ENCODE measurements at places on chromosomes 6 and 20.

- no peak for DNase-seq
These were observed 164.1 kb upstream of the SGK1 start for GRCh38 chr6:134481966-134482365.

DNA sequence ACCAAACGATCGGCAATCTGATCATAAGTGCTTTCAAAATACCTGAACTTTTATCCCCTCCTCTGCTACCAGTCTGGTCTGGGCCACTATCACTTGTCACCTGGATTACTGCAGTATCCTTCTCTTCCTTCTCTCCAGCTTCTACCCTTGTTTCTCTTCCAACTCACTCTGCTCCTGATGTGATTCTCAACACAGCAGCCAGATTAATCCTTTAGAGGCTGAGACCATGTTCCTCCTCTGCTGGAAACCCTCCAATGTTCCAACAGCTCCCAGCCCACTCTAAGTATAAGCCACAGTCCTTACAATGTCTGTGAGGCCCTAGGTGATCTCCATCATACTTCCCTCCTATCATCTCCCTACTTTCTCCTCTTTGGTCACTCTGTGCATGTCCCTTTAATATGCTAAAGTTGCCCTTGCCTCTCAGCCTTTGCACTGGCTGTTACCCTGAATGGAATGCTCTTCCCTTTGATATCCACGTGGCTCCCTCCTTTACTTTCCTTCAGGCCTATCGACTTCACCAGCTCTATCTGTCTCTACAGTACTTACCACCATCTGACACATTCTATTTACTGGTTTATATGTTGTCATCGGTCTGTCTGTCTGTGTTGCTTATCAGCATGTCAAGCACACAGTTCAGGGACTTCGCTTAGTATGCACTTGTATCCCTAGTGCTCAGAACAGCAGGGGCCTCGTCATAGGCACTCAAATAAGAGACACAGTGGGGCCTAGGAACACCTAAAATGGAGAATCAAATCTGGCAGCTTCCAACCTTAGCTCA lies 35.0 kb upstream of the RNF24 start:
- DNase-seq: no peak

GRCh38 chr6:155443168-155443567 lies 12.5 kb downstream of the NOX3 start:
- DNase-seq: no peak

GRCh38 chr6:168166627-168167026 lies 87.6 kb upstream of the FRMD1 start:
- DNase-seq: no peak

DNA sequence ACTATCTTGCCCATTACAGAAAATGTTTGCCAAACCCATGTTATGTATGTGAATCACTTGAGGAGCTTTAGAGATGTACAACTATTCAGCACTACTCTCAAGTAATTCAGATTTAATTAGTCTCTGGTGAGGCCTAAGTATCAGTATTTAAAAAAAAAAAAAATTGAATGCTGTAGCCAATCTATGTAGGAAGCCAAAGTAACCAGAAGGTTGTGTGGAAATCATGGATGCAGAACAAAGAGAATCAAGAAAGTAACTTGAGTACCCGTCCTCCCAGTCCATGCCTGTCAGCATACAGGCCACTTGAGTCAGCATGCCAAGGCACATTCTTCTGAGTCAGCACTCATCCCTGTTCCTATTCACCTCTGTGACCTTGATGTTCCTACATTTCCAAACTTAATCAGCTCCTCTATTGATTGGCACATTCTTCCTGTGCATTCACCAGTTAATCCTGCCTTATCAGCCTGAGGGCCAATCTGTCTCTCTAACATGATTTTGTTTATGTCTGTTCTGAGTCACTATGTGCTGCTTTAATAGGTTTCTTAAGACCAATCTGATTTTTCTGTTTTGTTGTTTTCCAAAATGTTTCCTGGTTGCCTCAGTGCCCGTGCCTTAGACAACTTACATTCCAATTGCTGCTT lies 165.6 kb downstream of the KCNQ5 start:
- no peak for DNase-seq

GRCh38 chr6:157951828-157952227 lies 29.8 kb upstream of the SYNJ2 start:
- DNase-seq: no peak

Data from suppressor macrophage treated with lipopolysaccharide for 1 hour (primary cell).